Upper lobe of right lung (tissue), 1 donor: ENCODE measurements at places on chromosomes 1 and 21. TPM values are rescaled to one million over a fixed set of nuclear protein-coding genes. Genes with fewer than 3 reads are reported as not detected.
A peak's percentile ranks its signal among the peaks of the same experiment; 100 is the strongest.

The MR1 gene
- total RNA-seq: 45.0 TPM

- H3K27ac ChIP-seq: no peak overlapping the region
- no peaks in the 10 kb centered on the region for H3K4me1 ChIP-seq
- no peaks in the 10 kb centered on the region for H3K36me3 ChIP-seq
- DNase-seq: no peak
- H3K27me3 ChIP-seq: no peaks in the 10 kb centered on the region
Measured at GRCh38 chr1:203995228-203995627, 77.7 kb upstream of the SOX13 start.

DNA sequence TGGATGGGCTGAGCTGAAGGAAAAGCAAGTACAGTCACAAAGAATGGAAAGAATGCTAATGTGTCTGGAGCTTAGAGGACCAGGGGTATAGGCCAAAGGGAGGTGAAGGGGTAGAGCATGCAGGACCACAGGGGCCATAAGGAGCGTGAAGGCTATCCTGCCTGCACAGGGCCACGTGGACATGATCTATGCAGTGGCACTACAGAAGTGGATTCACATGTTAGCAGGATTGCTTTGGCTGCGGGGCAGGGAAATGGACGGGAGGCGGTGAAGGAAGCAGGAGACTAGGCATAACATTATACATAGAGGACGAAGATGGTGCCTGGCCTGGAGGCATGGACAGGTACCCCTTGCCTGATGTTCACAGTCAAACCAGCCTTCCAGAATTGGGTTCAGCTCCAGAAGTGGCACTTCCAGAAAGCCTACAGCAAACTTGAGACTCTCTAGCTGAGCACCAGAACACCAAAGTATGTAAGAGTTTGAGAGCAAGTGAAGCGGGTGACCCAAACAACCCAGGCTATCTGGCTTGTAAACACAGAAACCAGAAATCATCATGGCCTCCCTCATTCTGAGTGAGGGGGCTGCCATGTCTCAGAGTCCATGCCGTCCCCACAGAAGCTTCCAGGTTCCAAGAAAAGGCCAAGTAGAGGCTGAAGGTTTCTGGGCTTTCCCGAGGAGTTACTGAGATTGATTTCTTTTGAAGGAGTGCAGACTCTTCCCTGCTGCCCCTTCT lies 135.5 kb upstream of the JUN start:
- no peaks in the 10 kb centered on the region for H3K36me3 ChIP-seq
- peaks cover 12% of the 10 kb centered on the region for H3K4me1 ChIP-seq
- H3K4me3 ChIP-seq: no peak overlapping the region
- H3K27ac ChIP-seq: no peak overlapping the region
- no peak for DNase-seq

DNA sequence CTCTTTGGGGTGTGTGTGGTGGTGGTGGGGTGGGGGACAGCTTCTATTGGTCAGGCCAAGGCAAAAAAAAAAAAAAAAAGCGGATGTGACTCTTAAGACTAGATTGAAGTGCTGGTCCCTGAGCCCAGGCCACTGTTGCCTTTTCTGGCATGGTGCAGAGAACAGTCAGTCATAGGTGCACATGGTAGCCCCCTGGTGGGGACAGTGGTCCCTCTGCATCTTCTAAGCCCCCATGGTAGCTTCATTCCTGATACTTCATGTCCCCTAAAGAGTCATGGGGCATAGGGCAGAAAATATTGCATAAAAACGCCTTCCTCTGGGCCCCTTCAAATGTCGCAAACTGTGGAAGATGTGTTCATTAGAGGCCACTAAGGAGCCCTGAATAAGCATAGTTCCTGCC lies 371.8 kb downstream of the NPHP4 start:
- H3K27ac ChIP-seq: no peak overlapping the region
- no peaks in the 10 kb centered on the region for H3K36me3 ChIP-seq
- peaks cover 18% of the 10 kb centered on the region for H3K27me3 ChIP-seq
- no peak overlapping the region for H3K4me3 ChIP-seq

GRCh38 chr1:119712342-119713038 lies 756 bp downstream of the PHGDH start:
- peak; percentile 78 for DNase-seq
- H3K36me3 ChIP-seq: no peaks in the 10 kb centered on the region
- H3K27ac ChIP-seq: peak overlapping the region; percentile 30
- peak overlapping the region; percentile 56 for H3K4me3 ChIP-seq
- H3K4me1 ChIP-seq: no peaks in the 10 kb centered on the region

GRCh38 chr1:30886710-30887428 lies 21.7 kb downstream of the SDC3 start:
- no peak overlapping the region for H3K4me3 ChIP-seq
- H3K27me3 ChIP-seq: no peaks in the 10 kb centered on the region
- H3K4me1 ChIP-seq: peaks cover 18% of the 10 kb centered on the region
- no peak for DNase-seq
- no peaks in the 10 kb centered on the region for H3K36me3 ChIP-seq

The OR6N1 gene
- total RNA-seq: 2.3 TPM

The OR10K1 gene
- total RNA-seq: not detected

DNA sequence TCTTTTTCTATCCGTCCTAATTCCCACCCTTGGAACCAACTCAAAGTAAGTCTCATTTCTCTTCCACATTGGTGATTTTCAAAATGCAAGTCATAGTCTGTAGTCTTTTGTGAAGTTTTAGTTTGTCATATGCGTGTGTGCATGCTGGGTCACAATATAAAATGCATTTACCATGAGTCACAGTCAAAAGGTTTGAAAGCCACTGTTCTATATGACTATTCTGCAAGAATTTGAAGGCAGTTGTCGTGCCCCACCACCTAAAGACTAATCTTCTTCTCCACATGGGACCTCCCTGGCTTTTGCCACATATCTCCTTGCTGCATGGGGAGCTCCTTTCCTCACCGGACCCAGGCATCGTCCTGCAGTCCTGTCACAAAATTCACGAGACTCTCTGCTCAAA lies 1.6 kb downstream of the STPG1 start:
- H3K4me1 ChIP-seq: peaks cover 20% of the 10 kb centered on the region
- no peaks in the 10 kb centered on the region for H3K27me3 ChIP-seq
- no peak overlapping the region for H3K27ac ChIP-seq
- no peak overlapping the region for H3K4me3 ChIP-seq
- no peak for DNase-seq
- no peaks in the 10 kb centered on the region for H3K36me3 ChIP-seq

- no peaks in the 10 kb centered on the region for H3K27me3 ChIP-seq
- H3K4me1 ChIP-seq: peaks cover 33% of the 10 kb centered on the region
- peak overlapping the region; percentile 82 for H3K27ac ChIP-seq
- H3K36me3 ChIP-seq: peaks cover 3% of the 10 kb centered on the region
- DNase-seq: no peak
- H3K4me3 ChIP-seq: no peak overlapping the region
Measured at GRCh38 chr21:33302055-33302454, 22.7 kb upstream of the IFNAR1 start.

- H3K4me3 ChIP-seq: no peak overlapping the region
- peaks cover 11% of the 10 kb centered on the region for H3K4me1 ChIP-seq
- no peak for DNase-seq
- H3K36me3 ChIP-seq: no peaks in the 10 kb centered on the region
Measured at GRCh38 chr21:31874812-31875212, 2.0 kb downstream of the HUNK start.

GRCh38 chr1:170494369-170494768 lies 37.6 kb upstream of the GORAB start:
- H3K36me3 ChIP-seq: no peaks in the 10 kb centered on the region
- H3K27ac ChIP-seq: no peak overlapping the region
- peaks cover 4% of the 10 kb centered on the region for H3K4me1 ChIP-seq

The VASH2 gene
- total RNA-seq: 1.9 TPM

The UBE2U gene
- not detected for total RNA-seq
